Stimulated activated CD4-positive, alpha-beta T cell treated with anti-CD3 and anti-CD28 coated beads, Interleukin-1b, Interleukin-23, amount 100 ng/mL, for 24 hours (primary cell): ENCODE measurements at places on chromosomes 6 and 20.

- DNase-seq = no peak
Measured at GRCh38 chr20:6034134-6034969, 19.5 kb downstream of the LRRN4 start.

DNA sequence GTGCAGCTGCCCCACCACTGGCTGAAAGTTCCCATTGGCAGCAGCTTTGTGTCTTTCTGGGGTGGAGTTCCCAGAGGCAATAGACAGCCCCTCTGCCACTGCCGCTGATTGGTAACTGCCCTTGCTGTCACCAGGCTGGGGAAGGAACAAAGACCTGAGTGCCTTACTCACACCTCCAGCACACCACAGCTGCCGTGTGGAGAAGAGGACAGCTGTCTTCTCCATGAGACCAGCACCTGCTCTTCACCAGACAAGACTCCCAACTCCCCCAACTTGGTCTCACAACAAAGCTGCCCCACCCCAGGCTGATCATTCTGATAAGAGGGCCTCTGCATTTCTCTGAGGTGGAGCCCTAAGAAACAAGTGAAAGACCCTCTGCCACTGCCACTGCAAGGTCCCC is 39.7 kb upstream of the PTCHD4 start:
- no peak for DNase-seq

GRCh38 chr6:30600451-30600961 is 16.5 kb downstream of the PPP1R10 start:
- DNase-seq = no peak

DNA sequence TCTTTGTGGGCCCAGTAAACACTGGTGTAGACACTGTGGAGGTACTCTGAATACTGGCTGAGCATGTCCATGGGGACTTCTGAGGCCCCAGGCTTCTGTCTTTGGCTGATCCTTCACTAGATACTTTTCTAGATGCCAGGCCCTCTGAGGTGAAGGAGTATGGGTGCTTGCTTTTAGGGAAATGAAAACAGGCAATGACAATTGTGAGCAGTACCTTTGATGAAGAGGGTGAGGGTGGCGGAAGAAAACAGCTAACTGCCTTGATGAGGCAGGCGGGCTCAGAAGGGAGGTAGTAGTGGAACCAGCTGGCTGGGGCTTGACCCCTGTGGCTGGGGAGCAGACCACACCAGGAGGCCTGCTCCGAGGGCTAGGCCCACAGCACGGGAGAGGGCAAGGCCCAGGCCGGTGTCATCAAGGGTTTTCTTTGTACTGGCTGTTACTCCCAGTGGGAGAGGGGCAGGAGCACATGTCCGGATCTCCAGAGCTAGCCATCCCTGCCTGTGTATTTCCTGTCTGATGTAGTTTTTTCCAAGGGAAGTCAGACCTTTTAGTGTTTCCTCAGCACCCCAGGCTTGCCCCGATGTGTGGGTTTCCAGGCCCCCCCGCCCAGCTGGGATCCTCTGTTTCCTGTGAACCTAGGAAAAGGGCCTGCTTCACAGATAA is 3.9 kb downstream of the PLCG1 start:
- DNase-seq = no peak

DNA sequence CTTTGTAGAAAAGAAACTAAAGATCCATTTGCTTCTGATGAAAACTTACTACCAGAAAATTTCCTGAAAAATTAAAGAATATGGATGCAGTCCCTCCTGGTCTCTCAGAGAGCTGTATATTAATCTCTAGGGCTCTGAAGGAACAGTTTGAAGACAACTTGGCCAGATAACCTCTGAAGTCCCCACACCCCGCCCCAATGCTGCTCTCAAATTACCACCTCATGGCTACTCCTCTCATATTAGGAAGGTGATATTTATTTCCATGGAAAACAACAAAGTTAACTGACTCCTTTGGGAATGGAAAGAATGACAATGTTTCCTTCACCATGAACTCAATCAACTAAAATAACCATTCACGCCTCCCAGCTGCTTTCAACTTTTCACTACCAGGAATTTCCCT is 408.4 kb upstream of the FLRT3 start:
- DNase-seq = no peak

DNA sequence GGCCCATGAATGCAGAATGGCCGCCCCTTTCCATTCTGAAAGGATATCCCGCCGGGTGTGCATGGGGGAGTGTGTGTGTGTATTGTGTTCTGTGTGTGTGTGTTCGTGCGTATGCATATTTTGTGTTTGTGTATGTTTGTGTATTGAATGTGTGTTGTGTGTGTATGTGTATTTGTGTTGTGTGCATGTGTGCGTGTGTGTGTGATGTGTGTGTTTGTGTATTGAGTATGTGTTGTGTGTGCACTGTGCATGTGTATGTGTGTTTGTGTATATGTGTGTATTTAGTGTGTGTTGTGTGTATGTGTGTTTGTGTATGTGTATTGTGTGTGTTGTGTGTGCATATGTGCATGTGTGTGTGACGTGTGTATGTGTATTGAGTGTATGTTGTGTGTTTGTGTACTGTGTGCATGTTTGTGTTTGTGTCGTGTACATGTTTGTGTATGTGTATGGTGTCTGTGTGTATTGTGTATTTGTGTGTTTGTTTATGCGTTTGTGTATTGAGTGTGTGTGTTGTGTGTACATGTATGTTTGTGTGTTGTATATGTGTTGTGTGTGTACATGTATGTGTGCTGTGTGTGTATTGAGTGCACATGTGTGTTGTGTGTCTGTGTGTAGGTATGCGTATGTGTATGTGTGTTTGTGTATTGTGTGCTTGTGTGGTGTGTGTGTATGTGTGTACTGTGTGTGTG is 226.3 kb downstream of the TAF4 start:
- no peak for DNase-seq

GRCh38 chr6:33273924-33274902 is 2.3 kb downstream of the RPS18 start:
- DNase-seq = no peak

- DNase-seq = no peak
Measured at GRCh38 chr20:46139266-46139889, 21.3 kb downstream of the CD40 start.

- DNase-seq = no peak
Measured at GRCh38 chr20:14643146-14643545, 305.7 kb upstream of the FLRT3 start.

GRCh38 chr20:63017076-63017825 is 10.5 kb upstream of the BHLHE23 start:
- DNase-seq = no peak

GRCh38 chr20:9411833-9412232 is 102.6 kb upstream of the LAMP5 start:
- DNase-seq = no peak

DNA sequence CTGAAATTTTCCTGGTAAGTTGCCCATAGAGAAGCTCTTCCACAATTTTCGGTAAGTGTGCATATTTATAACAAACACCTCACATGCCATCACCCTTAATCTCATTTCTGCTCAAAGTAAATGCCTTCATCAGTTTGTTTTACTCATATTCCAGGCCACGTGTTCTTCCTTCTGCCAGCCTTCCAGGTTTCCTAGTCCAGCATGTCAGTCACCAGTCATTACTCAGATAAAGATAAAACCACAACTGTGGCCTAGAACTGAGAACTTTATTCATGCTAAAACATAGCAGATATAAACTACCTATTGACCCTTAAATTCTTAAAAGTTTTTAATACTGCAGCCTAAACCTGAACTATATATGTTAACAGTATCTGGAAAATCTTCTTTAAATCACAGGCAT is 149.5 kb upstream of the SLC22A16 start:
- no peak for DNase-seq

- no peak for DNase-seq
Measured at GRCh38 chr6:117781550-117781949, 106.3 kb downstream of the NUS1 start.

DNA sequence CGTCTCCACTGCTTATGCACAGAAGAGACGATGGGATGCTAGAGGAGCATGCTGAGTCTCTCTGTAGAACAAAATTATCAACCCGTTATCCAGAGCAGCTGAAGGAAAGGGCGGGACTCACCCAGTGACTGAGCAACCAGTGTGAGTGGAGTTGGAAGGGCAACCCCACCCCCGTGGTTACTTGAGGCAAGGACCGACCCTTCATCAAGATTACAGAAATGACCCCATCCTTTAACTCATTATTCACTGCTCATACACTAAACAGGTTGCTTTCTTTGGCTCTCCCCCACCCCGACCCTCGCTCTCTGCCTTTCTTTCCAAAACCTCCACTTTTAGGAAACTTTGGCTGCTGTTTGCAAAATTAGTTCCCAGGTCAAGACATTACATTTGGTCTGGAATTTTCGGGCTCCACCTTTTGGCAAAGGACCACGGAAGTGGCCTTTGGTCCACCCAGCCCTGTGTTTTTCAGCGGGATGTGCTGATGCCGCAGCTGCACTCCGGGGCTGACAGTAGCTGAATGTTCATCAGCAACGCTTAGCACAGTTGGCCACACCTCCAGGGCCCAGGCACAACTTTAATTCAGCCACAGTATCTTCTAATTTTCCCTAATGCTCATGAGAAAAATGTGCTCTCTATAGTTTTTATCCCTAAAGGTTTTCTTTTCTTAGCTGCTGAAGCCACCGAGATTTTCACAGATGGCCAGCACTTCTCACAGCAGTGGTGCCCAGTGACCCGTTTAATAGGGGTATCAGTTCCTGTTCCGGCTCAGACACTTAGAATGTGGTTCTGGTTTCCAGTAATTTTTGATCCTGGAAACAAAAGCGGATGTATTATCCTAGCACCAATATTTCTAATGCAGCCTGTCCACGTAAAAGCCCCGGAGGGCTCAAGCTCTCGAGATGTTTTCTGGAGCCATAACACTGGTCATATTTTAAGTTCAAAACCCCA is 103.6 kb upstream of the NXT1 start:
- DNase-seq = no peak

DNA sequence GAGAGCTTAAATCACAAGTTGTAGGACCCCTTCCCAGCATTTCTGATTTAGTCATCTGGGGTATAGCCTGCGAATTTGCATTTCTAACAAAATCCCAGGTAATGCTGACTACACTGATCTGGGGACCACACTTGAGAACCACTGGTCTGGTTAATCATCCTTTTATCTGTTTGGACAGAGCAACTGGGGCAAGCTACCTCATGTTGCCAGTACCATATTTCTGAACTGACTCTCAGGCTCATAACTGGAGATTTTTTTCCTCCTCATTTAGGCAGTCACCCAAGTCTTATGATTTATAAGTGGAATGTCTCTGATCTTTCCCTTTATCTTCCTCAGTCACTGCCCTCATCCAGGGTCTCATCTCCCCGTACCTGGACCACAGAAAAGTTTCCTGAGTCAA is 12.0 kb upstream of the GTF3C6 start:
- no peak for DNase-seq
